Activated naive CD8-positive, alpha-beta T cell treated with anti-CD3 and anti-CD28 coated beads, Interleukin-2, amount 10 ng/mL, durations not matched to agents 7 days and 5 days (primary cell): ENCODE measurements at places on chromosomes 3 and 15. TPM values are rescaled to one million over a fixed set of nuclear protein-coding genes. Genes with fewer than 3 reads are reported as not detected.

HGD gene
- 1.7 TPM for total RNA-seq

WDR93 gene
- total RNA-seq: not detected

DNA sequence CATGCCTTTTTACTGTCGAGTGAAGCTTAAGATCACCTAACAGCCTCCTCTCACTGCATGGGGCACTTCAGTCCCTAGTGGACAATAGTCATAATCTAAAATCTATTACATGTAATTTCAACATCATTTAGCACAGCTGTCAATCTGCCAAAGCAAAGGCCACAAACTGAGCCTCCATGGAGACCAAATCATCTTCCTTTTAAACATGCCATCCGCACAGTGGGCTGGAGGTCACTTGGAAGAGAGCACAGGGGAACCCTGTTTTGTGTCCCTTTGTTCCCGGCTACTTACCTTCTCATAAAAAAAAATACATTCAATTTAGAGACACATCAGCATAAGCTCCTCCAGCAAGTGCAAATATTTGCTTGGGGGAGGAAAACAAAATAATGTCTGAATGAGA is 167.3 kb downstream of the SQOR start:
- no peaks in the 10 kb centered on the region for H3K36me3 ChIP-seq
- H3K27me3 ChIP-seq: peaks cover 3% of the 10 kb centered on the region
- H3K27ac ChIP-seq: no peak overlapping the region
- no peak overlapping the region for H3K4me3 ChIP-seq
- H3K4me1 ChIP-seq: no peaks in the 10 kb centered on the region
- DNase-seq: no peak

GRCh38 chr15:99578809-99579208 is 13.0 kb downstream of the MEF2A start:
- H3K27ac ChIP-seq: no peak overlapping the region
- no peak for DNase-seq
- peaks cover 23% of the 10 kb centered on the region for H3K36me3 ChIP-seq
- no peak overlapping the region for H3K4me3 ChIP-seq
- H3K27me3 ChIP-seq: no peaks in the 10 kb centered on the region

DNA sequence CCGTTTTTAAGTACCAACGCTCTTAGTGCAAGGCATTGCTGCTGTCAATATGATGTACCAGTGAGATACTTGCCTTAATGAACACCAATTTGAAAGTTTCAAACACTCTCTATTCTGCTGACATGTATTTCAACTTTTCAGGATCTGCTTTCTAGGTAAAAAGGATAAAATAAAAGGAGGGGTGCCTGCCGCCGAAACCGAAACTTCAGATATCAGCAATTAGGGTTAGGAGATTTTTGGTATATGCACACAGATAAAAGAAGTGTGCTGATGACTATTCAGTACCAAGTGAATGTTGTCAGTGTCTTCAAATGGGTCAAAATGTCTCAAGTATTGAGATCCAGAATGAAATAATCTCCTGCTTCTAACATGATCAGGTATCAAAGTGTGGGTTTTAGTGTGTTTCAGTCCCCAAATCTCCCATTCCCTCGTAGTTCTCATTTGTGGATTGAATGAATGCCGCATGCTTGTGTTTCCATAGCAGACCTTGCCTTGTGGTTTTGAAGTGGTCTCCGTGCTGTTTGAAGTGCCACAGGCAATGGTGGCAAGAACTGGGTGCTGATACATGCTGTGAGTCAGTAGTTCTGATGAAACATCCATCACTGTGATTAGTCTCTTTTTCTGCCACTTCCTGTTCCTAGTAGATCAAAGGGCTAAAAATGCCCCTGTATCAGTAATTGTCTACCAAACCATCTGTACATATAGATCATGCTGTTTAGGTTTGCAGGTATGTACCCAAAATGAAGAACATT is 22.5 kb downstream of the CHST14 start:
- peaks cover 8% of the 10 kb centered on the region for H3K27me3 ChIP-seq
- H3K36me3 ChIP-seq: no peaks in the 10 kb centered on the region
- peaks cover 24% of the 10 kb centered on the region for H3K4me1 ChIP-seq
- H3K4me3 ChIP-seq: peak overlapping the region; percentile 41
- no peak for DNase-seq
- peak overlapping the region; percentile 46 for H3K27ac ChIP-seq
